ENCODE measurements at places on chromosomes 7 and 10.

- DNase-seq, result no peak
Measured at GRCh38 chr7:156735851-156736250, 95.3 kb downstream of the RNF32 start.

DNA sequence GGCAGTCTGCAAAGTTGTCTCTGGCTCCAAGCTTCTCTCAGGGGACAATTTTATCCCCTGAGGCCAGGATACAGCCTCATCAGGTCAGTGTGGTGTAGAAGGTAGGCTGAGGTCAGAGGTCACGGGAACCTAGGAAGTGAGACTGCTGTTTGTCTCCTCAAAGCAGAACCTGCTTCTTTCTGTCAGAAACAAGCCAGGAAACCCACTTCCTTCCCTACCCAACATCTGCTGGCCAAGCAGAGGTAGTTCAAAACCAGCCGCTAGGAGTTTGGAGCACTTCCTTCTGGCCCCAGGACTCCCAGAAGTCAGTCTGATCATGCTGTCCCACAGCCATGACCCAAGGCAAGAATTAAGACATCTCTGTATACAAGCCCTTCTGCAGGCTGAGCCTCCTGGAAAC, 12.2 kb downstream of the CLRN3 start:
- DNase-seq, result no peak

GRCh38 chr7:11120068-11120664, 146.5 kb downstream of the PHF14 start:
- no peak for DNase-seq

- DNase-seq, result peak; percentile 47
Measured at GRCh38 chr7:138837627-138838026, 39.6 kb upstream of the ATP6V0A4 start.

- DNase-seq, result peak; percentile 96
Measured at GRCh38 chr10:110679486-110680272, 35.5 kb downstream of the RBM20 start.
